ENCODE measurements at places on chromosomes 4 and X.

GRCh38 chr4:17203797-17204196 lies 305.4 kb upstream of the LDB2 start:
- no peak for DNase-seq

GRCh38 chr4:111556141-111556781 lies 589.0 kb upstream of the FAM241A start:
- DNase-seq: no peak

- no peak for DNase-seq
Observed at GRCh38 chr4:79227860-79228259, 98.0 kb downstream of the NAA11 start.

GRCh38 chr4:38387819-38388218 lies 276.2 kb upstream of the KLF3 start:
- DNase-seq: no peak

DNA sequence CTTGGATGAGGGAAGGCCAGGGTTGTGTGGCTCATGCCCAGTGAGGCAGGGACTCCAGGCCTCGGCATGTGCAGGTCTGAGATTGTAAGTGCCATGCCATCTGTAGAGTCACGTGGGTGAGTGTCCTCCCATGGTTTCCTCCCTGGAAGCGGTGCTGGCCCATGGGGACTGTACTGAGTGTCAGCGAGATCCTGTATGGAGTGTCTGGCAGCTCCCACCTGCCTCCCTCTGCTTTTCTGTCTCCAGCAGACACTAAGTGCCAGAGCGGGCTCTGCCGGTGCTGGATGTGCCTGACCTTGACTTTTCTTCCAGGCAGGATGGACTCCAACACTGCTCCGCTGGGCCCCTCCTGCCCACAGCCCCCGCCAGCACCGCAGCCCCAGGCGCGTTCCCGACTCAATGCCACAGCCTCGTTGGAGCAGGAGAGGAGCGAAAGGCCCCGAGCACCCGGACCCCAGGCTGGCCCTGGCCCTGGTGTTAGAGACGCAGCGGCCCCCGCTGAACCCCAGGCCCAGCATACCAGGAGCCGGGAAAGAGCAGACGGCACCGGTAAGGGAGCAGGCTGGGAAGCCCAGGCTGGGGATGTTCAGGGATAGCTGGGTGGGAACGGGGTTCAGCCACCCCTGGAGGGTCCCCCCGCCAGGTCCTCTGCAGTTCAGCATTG lies 7.6 kb downstream of the WFS1 start:
- no peak for DNase-seq

GRCh38 chrX:56762220-56762619 lies 33.2 kb downstream of the NBDY start:
- no peak for DNase-seq

- DNase-seq: no peak
Observed at GRCh38 chr4:101050088-101050836, 297.1 kb downstream of the PPP3CA start.

- no peak for DNase-seq
Observed at GRCh38 chr4:16255730-16256129, 29.5 kb upstream of the TAPT1 start.

GRCh38 chr4:306551-306961 lies 1.3 kb upstream of the ZNF732 start:
- no peak for DNase-seq

- no peak for DNase-seq
Observed at GRCh38 chr4:931194-931959, 739 bp downstream of the GAK start.

DNA sequence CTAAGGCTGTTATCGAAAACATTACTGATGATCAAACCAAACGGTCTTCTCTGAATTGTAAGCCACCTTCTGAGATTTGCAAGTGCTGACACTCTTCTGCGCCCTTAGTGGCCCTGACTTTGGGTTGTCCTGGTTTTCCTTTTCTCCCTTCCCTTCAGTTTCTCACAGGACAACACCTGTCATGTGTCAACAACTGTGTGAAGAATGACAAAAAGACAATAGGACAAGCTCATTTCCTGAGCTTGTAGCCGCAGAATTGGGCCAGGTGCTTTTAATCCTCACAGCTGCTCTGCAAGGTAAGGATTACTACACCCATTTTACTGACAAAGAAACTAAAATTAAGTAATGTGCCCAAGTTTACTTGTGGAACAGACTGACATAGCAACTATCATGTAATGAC lies 44.9 kb upstream of the TXK start:
- DNase-seq: no peak

DNA sequence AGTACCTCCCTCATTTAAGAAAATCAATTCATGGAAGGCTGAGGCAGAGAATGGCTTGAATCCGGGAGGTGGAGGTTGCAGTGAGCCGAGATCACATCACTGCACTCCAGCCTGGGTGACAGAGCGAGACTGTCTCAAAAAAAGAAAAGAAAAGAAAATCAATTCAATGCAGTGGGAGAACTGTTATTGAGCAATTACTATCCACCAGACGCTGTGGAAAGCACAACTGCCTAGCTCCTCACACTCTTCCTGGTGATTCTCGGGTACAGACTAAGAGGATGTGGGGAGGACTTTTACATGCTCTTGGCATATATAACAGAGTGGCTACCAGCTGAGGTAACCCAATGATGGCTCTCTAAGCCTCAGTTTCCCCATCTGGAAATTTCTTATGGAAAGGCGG lies 2.7 kb upstream of the TMSB4X start:
- no peak for DNase-seq

DNA sequence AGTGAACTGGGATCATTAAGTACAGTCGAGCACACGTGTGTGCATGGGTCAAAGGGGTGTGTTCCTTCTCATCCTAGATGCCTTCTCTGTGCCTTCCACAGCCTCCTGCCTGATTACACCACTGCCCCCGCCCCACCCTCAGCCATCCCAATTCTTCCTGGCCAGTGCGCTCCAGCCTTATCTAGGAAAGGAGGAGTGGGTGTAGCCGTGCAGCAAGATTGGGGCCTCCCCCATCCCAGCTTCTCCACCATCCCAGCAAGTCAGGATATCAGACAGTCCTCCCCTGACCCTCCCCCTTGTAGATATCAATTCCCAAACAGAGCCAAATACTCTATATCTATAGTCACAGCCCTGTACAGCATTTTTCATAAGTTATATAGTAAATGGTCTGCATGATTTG lies 22.3 kb downstream of the SLC34A2 start:
- DNase-seq: no peak

DNA sequence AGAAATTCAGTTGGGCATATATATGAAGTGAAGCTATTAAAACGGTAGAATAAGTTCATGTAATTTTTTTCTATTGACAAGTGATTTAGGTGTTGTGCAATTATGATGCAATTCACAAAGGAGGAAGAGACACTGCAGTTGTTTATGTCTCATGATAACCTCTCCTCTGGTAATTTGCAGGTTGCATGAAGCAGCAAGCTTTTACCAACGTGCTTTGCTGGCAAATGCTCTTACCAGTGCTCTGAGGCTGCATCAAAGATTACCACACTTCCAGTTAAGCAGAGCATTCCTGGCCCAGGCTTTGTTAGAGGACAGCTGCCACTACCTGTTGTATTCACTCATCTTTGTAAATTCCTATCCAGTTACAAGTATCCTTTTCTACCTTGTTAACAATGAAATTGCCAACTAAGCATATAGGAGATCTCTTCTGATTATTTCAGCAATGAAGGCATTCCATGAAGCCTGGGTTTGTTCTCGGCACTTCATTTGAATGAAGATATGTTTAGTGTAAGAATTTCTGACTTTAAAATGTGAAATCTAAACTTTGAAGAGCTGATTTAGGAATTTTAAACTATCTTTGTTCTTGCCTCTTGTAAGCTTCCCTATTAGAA lies 3.9 kb downstream of the TMEM33 start:
- DNase-seq: no peak

- DNase-seq: no peak
Observed at GRCh38 chr4:186451982-186452381, 103.4 kb downstream of the MTNR1A start.

- DNase-seq: no peak
Observed at GRCh38 chr4:54574500-54574899, 83.3 kb upstream of the KIT start.

DNA sequence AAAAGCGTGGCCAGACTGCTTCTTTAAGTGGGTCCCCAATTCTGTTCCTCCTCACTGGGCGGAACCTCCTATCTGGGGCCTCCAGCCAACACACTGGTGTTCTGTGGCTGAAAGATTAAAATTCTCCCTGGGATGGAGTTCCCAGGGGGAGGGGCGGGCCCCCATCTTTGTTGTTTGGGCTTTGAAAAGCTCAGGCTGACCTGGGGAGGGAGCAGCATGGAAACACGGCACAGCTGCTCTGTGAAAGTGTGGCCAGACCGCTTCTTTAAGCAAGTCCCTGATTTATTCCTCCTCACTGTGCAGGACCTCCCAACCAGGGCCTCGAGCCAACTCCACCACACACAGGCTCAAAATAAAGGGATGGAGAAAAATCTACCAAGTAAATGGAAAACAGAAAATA lies 219.5 kb downstream of the TMEM47 start:
- DNase-seq: no peak

DNA sequence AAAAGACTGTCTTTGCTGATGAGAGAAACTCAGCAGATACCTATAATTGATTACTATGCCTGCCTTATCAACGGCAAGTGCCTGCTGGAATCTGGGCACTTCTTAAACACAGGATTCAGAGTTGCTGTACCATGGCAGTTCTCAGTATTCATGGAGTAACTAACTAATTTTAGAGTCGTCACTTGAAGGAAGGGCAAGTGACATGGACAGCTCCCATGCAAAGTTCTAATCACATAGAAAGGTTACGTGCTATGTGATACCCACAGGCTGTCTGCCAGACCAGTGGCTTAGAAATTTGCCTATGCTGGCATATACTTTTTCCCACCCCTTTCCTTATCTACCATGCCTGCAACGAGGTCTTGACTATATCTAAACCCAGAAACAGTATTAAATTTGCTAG lies 931.1 kb upstream of the TENM3 start:
- no peak for DNase-seq

DNA sequence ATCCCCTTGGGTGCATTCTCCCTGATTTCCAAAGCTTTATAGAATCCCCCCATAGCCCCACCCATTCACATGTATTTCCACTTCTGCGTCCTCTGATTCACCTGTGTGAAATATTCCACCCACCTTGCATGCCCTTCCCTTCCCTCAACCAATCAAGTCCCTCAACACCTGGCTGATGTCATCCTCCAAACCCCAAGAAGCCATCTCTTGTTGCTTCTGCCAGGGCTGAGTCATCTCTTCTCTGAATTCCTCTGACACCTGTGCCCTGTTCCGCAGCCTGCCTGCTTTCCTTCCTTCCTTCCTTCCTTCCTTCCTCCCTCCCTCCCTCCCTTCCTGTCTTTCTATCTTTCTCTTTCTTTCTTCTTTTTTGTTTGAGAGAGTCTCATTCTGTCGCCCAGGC lies 9.9 kb downstream of the CRMP1 start:
- no peak for DNase-seq

DNA sequence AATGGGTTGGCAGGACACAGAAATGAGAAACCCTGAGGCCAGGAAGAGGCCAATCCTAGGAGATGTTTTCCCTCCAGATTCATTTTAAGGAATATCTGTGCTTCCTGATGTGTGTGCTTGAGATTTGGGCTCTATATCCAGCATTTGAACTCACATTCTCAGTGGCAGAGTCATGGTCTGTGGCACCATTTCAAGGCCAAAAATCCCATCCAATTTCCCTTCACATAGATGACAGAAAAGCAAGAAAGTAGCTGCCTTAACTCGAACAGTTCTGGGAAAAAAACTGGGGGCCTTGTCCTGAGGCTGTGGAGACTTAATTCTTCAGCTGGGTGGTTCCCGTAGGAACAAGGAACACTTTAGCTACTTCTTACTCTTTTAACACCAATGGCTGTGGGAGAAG lies 27.4 kb downstream of the TAF7L start:
- DNase-seq: no peak

GRCh38 chrX:12403474-12404082 lies 265.3 kb downstream of the FRMPD4 start:
- no peak for DNase-seq

- no peak for DNase-seq
Observed at GRCh38 chr4:172709376-172709775, 459.2 kb upstream of the GALNT7 start.

GRCh38 chrX:28099166-28099565 lies 117.9 kb upstream of the DCAF8L1 start:
- DNase-seq: no peak

GRCh38 chrX:2934715-2935710 lies 5.9 kb upstream of the ARSD start:
- no peak for DNase-seq

GRCh38 chr4:3835527-3836405 lies 69.6 kb downstream of the ADRA2C start:
- DNase-seq: no peak

DNA sequence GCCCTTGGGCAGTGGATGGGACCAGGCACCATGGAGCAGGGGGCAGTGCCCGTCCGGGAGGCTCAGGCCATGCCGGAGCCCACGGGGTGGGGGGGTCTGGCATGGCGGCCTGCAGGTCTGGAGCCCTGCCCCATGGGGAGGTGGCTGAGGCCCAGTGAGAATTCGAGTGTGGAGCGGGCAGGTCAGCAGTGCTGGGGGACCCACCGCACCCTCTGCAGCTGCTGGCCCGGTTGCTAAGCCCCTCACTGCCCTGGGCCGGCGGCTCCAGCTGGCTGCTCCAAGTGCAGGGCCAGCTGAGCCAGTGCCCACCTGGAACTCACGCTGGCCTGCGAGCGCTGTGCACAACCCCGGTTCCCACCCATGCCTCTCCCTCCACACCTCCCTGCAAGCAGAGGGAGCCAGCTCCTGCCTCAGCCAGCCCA lies 1157.9 kb upstream of the ADGRL3 start:
- no peak for DNase-seq

DNA sequence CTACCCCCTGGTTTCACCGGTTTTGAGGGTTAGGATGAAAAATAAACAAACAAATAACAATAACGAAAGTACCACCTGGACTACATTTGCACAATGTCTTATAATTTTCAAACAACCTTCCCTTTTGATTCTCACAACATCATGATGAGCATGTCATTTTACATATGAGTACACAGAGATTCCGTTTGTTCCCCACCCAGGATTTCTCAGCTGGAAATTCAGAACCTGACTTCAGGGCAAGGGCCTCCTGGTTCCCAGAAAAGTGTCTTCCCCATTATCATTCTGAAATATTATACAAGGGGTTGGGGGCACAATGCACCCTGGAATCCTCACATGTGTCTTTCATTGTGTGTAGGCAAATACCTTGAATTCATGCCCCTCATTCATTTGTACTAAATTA lies 135.8 kb upstream of the NOCT start:
- DNase-seq: no peak

DNA sequence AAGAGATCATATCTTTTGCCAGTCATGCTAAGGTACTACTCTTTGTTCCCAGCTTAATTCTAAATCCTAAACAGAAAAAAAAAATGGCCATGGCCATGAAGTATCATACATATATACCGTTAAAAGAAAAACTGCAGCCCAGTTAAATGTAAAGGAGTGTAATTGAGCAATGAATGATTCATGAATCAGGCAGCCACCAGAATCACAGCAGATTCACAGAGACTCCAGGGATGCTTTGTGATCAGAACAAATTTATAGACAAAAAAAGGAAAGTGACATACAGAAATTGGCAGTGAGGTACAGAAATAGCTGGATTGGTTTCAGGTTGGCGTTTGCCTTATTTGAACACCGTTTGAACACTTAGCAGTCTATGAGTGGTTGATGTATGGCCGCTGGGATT lies 42.1 kb upstream of the PDGFC start:
- DNase-seq: no peak
